BJ (cell line): ENCODE measurements at places on chromosomes 5 and 9.

DNA sequence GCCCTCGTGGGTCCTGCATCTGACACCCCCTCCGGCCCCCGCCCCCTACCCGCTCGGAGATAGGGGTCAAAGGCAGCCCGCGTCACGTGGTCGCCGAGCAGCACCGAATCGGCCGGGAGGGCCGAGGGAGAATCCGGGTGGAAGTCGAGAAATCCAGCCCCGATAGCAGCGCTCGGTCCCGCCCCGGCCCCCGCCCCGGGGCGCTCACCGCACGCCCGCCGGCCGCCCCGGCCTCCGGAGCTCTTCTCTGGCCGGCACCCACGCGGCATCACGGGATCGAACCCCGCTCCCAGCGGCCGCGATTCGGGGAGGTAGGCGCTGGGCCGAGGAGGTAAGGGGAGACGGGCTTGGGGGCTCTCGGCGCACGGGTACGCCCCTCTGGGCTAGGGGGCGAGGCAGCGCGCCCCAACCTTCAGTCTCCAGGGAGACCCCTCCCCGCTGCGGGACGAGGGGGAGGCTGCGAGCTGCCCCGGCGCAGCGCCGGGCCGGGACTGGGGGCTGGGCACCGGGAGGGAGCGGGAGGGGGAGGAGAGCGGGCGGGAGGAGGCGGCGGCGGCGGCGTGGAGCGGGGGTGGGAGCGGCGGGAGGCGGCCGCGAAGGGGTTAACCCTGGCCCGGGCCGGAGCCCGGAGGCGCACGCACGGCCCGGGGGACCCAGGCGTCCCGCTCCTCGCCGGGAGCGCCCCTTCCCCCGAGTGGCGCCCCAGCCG lies 22.1 kb upstream of the NDST1 start:
- DNase-seq = no peak

- no peak for DNase-seq
These were observed 74.3 kb upstream of the ICE1 start for GRCh38 chr5:5348135-5348534.

DNA sequence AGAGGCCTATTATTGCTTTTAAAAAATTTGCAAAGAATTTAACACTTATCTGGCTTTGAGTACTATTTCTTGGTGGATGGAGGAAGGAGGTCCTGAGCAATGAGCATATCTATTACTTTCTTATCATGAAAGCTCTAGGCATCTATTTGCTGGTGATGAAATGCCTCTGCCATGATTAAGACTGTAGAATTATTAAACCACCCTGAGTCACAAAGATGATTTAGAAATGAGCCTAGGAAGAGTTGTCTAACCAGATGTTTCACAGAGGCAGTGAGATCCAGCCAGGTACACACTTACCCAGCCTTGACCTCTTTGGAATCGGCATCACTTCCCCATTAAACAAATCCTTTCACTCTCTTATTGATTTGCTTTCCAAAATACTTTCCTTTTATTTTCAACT lies 304.4 kb upstream of the KIF2A start:
- DNase-seq = no peak

DNA sequence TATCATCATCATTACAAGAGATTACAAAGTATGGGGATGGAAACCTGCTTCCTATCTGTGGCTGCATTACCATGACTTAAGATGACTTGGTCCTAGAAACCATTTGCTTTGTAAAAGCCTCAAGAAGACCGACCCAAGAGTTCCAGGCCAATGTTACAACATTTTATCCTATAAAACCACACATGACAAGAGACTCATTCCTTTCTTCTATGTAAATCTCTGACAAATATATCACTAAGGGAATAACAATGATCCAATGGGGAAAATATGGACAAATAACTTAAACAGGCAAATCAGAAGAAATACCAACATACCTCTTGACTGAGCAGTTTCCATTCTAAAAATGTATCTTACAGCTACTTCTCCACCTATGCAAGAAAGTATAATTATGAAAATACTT lies 44.3 kb upstream of the VPS13A start:
- DNase-seq = no peak

- DNase-seq = no peak
These were observed 605.4 kb downstream of the DNAH5 start for GRCh38 chr5:13339093-13339492.

GRCh38 chr9:74672237-74672636 lies 175.1 kb downstream of the RORB start:
- no peak for DNase-seq

- DNase-seq = no peak
These were observed 38.8 kb downstream of the CWC27 start for GRCh38 chr5:64807520-64807919.
